ENCODE measurements at places on chromosomes 2 and 18.
A peak's percentile ranks its signal among the peaks of the same experiment; 100 is the strongest.

GRCh38 chr18:68519336-68519735 is 195.6 kb downstream of the TMX3 start:
- DNase-seq, result no peak

DNA sequence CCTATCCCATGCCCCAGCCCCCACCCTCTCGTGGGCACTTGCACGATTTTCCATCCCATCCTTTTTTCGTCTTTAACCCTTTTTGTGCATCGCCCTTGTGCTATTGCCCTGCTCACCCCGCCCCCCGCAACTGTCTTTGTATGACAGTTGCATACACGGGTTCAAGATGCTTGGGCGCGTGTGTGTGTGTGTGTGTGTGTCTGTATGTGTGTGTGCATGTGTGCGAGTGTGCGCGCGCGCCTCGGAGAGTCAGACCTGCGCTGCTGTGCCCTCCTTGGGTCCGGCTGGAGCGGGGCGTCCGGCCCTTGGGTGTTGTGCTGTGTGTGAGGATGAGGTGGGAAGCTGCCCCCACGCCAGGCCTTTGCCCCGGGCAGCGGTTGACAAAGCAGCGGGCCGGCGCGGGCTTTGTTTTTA is 230.7 kb downstream of the HAUS1 start:
- no peak for DNase-seq

GRCh38 chr18:3931542-3932112 is 481.7 kb downstream of the TGIF1 start:
- DNase-seq, result no peak

- no peak for DNase-seq
These were observed 12.4 kb downstream of the MFF start for GRCh38 chr2:227337442-227337841.

DNA sequence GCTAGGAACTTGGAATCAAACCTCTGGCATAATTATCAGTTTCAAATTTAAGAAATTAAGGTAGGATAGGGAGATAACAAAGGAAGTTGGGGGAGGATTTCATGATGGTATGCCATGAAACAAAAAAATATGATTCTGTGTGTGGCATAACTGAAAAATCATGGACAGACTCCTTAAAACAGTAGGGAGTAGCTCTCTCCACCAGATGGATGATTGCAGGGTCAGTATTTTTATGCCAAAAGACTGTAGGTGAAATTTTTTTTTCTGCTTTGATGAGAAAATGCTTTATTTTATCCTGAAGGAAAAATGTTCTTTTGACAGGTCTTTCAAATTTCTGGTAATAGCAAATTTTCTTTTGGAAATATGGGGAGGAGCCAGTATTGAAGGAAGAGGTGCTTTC is 94.3 kb downstream of the TRABD2A start:
- DNase-seq, result no peak

DNA sequence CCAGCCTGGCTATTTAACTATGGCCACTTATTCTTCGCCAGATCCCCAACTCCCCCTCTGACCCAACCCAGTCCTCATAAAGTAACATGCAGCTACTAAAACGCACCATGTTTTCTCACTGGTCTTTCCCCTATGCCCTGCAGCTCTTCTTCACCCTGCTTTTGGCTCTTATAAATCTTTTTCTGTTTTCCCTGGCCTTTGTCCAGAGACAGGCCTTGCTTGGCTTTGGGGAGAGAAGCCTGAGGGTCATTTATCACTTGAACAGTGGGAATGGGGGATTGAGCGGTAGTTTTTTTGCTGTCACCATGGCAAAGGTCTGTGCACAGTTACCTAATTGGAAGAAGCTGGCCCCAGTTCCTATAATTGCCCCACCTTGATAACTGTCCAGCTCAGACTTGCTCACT is 202.9 kb upstream of the NT5C1B start:
- no peak for DNase-seq

DNA sequence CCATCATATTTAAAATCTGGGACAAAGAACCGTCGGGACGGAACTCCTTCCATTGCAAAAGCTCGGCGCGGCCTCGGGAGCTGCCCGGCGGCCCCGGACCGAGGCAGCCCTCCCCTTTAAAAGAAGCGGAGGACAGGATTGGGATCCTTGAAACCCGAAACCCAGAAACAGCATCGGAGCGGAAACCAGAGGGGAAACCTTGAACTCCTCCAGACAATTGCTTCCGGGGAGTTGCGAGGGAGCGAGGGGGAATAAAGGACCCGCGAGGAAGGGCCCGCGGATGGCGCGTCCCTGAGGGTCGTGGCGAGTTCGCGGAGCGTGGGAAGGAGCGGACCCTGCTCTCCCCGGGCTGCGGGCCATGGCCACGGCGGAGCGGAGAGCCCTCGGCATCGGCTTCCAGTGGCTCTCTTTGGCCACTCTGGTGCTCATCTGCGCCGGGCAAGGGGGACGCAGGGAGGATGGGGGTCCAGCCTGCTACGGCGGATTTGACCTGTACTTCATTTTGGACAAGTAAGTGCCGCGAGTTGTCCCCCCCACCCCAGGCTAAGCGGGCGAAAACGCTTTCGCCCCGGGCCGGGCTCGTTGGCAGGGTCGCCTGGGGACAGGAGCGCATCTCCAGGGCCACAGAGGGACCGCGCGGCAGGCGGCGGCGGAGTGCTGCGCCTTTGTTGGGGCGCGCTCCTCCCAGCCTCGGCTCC is at the start of gene ANTXR1:
Gene ANTXR1 (plus strand): TSS at position 38 of the 698 bp plus-strand sequence. CDS start 321 bp downstream, at position 359.
- peak; percentile 7 for DNase-seq

- no peak for DNase-seq
These were observed 31.1 kb downstream of the PNO1 start for GRCh38 chr2:68188831-68189230.

- DNase-seq, result no peak
These were observed 47.3 kb downstream of the RBKS start for GRCh38 chr2:27842894-27843293.

DNA sequence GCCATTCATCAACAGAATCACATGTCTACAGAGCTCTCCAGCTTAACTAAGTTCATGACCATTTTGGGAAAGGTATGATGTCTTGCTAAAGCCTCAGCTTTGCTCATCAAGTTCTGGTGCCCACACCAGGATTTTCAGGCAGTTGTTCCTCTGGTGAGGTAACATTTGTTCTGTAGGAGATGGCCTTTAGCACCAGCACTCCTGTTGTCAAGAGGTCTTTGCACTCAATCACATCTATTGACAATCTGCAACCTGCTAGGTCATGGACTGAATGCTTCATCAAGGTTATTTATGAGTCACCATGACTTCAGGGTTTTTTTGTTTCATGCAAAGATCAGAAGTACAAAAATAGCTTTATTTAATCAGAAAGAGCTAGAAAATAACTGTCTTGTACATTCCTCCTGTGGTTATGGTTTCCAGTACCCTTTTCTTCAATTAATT is 36.6 kb upstream of the VIT start:
- no peak for DNase-seq

- no peak for DNase-seq
These were observed 17.8 kb downstream of the CFAP210 start for GRCh38 chr2:169676357-169676756.

DNA sequence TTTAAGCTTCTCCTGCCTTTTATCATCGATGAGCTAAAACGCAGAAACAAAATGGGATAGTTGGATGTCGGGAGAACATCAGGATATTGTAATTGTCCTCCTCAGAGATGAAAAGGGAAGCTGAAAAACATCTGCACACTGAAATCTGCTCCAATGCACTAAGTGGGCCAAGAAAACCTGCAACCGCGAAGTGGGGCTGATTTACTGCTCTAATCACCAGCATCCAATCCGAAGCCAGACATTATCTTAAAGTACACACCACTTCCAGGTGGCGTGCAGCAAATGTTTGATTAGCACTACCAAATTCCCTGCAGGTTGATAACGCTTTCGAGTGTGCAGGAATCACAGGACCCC is 230.3 kb upstream of the SLC14A2 start:
- no peak for DNase-seq

GRCh38 chr2:179020156-179020750 is 29.7 kb downstream of the CCDC141 start:
- DNase-seq, result no peak

DNA sequence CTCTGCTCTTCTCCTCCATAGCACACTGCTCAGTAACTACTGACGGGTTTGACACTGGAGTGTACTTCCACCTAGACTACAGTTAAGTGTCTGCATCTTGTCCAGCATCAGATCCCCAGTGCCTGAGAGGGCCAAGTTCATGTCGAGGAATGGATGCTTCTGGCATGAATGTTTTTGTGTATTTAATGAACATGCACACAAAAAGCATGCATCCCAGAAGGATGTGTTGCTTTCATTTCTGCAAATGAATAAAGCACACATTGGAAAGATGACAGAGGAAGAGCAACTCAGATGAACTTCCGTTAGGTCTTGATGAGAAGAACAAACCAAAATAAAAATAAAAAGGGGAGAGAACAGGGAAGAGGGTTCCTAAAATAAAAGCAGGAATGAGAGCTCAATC is 27.9 kb downstream of the C2orf49 start:
- DNase-seq, result no peak

GRCh38 chr2:151842830-151843690 is 14.8 kb upstream of the ARL5A start:
- DNase-seq, result no peak

- no peak for DNase-seq
These were observed 34.1 kb downstream of the PTPRM start for GRCh38 chr18:7601246-7601615.

GRCh38 chr2:212905640-212906201 is 245.7 kb downstream of the IKZF2 start:
- DNase-seq, result no peak

- no peak for DNase-seq
These were observed 413.0 kb downstream of the PTPRM start for GRCh38 chr18:7980136-7980535.

- DNase-seq, result no peak
These were observed 766 bp downstream of the MFF start for GRCh38 chr2:227325839-227326195.

DNA sequence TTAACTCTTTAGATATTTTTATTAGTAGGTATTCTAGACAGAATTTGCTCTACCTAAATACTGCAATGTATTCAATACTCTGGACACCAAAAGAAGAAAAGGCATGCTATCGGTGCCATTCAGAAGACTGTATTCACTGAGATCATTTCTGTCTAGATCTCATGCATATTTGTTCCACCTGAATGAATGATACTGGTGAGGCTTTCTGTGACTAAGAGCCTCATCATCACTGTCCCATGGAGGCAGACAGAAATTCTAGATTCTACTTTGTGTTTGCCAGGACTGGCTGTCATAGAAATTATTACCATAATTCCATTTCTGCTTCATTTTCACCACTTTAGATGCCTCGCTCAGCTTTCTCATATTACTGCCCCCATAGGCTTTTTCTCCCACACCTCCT is 340.7 kb downstream of the MBD2 start:
- no peak for DNase-seq

GRCh38 chr2:43086451-43087221 is 139.8 kb downstream of the ZFP36L2 start:
- DNase-seq, result no peak

DNA sequence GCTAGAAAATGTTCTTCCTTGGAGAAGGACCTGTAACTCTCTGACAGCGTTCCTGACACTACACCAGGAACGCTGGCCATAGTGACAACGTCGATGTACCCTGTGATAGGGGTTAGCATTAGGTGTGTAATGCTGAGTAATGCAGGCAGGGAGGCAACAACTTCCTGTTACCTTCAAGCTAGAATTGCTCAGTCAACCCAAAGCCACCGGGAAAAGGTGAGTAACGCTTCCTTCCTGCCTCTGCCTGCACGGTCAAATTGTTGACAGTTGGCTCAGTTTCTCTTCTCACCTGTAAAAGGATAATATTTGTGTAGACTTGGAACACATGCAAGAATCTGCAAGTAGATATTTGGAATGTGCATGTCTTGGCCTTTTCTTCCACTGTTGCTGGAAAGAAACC is 12.7 kb downstream of the FAM110C start:
- DNase-seq, result no peak

DNA sequence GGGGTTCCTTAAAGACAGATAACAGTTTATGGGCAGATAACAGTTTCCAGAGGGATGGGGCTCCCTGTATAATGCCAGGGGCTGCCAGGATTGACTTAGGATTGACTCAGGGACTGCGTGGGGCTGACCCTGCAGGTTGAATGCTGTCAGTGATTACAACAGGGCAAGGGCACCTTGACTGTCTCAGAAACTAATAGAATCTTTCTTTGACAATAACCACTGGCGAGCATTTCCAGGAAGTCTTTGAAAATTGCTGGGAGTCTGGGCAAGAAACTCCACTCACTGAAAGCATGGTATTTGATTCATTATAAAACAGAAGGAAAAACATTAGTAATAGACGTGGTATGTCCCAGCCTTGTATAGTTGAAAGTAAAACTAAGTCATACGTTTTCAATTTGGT is 101.0 kb downstream of the GPD2 start:
- DNase-seq, result no peak
